RPMI8226 (cell line): ENCODE measurements at places on chromosomes 2 and 18.

GRCh38 chr18:5709476-5710095, 165.8 kb upstream of the EPB41L3 start:
- DNase-seq = no peak

- DNase-seq = no peak
These were observed 31.4 kb downstream of the TIMM21 start for GRCh38 chr18:74179623-74180199.

DNA sequence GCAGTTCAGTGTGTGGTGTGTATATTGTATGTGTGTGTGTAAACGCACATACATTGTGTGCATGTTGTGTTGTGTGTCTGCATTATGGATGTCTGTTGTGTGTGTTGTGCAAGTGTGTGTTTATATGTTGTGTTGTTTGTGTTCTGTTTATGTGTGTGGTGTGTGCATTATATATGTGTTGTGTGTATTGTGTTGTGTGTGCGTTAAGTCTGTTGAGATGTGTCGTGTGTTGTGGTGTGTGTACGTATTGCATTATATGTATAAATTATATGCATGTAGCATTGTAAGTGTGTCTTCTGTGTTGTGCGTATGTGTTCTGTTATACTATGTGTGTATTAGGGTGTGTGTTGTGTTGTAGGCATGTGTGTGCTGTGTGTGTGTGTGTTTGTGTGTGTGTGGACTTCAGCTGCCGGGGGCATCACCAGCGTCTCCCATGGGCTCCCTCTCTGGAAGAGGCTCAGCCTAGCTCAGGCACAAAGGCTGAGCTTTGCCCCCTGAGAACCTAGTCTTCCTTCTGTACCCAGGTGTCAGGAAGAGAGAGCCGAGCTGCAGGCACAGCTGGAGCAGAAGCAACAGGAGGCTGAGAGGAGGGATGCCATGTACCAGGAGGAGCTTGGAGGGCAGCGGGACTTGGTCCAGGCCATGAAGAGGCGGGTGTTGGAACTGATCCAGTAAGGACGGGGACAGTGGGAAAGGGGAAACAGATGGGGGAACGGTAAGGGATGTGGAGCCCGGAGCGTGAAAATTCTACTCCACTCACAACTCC, 13.7 kb downstream of the RUFY4 start:
- DNase-seq = no peak

GRCh38 chr2:140586379-140586778, 1544.4 kb downstream of the LRP1B start:
- DNase-seq = peak; percentile 39

DNA sequence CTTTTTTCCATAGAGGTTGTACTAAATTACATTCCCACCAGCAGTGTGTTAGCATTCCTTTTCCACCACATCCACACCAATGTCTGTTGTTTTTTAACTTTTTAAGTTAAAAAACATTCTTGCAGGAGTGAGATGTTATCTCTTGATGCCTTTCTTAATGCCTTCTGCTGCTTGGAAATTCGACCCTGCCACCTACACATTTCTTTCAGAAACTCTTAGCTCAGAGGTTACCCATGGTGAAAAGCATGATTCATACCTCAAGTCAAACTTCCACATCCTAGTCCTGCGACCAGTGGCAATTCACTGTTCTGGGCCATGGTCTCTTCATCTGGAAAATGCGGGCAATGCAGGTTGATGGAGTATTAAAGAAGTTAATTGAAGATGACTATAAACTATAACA, 12.7 kb upstream of the HNMT start:
- DNase-seq = no peak

DNA sequence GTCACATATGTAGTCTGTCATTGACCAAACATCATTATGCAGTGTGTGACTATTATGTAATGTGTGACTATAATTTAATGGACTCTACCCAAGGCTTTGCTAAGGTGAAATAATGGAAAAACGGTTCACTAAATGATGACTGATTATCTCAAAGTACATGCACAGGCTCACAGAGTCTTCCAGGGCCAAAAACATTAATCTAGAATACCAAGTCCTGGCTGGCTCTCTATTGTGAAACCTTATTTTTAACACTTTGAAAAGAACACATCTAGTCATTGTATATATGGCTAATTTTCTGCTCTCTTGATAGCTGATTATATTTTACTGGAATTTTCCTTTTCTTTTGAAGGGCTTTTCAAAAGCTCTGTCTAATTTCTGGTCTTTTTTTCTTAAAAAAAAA, 102.9 kb upstream of the THUMPD2 start:
- no peak for DNase-seq

DNA sequence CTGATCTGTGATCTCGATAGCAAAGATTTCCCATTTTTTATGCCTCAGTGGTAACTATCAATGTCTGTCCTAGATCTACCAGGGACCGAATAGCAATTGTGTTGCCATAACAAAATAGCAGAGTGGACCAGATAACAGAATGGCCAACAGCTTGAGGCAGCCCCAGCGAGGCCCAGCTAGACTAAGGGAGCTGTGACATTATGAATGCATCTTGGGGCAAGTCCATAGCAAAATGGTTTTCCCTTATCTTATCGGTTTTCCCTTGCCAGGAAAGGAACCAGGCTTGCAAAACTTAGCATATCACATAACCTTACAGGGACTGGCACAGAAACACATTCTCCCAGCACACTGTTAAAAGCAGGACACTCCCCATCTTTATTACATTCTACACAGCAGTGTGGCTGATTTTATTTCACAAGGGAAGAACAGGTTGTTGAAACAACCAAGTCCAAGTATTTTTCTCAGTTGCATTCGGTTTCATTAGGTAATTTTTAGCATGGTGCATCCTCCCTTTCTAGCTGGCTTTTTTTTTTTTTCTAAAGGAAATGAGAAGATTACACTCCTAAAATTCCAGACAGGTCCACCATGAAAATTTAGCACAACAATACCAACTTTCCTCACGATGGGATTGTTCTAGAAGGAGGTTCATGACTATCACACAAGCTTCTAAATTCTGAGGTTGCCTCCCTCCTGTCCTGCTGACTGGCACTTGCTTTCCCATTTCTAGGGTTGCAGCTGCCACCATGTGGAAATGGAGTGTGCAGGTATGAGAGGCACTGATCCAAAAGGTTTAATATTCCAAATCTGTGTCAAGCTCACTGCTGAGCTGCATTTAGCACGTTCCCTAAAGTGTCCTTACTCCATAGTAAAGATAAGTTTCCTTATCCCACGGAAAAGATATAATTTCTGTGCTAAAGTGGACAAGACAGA, 97.0 kb upstream of the SLC35G4 start:
- peak; percentile 59 for DNase-seq

DNA sequence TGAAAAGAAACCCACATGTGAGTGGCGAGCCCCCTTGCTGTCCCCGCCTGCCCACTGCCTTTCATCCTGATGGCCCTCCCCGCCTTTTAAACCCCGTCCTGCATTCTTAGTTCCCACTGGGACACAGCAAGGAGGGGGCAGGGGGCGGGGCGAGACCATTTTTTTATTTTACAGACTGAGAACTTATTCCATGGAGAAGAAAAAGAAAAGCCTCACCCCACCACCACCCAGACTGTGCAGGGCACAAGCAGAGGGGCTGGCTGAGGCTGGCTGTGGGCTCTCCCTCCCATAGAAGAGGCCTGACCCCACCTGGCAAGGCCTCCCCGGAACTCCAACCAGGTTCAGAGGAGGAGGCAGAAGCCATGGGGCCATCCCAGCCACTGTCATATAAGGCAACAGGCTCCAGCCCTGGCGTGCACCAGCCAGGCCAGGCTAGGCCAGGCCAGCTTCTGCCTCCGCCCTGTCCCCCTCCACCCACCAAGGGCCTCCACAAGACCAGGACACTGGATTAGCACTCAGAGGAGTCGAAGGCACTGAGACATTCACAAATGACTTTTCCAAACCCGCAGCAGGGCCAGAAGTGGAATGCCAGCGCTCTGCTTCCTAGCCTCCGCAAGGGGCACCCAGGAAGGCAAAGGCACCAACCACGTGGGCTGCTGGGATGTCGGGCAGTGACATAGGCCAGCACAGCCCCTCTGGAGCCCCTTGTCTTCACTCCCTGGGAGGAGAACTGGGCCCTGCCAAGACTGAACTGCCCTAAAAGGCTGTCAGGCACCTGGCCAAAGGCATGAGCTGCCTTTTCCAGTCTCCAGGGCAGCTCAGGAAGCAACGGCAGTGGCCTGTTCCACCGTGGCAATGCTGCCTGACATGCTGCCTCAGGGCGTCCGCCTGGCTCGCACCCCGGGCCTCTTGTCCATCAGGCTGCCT, 37.5 kb upstream of the SEMA4C start:
- DNase-seq = no peak
